ENCODE measurements at places on chromosomes 2 and 18. TPM values are rescaled to one million over a fixed set of nuclear protein-coding genes. Genes with fewer than 3 reads are reported as not detected.
A peak's percentile ranks its signal among the peaks of the same experiment; 100 is the strongest.

Gene RBFA
- 21.7 TPM for total RNA-seq

Gene PDCD1
- total RNA-seq, result 0.92 TPM

Gene UPP2
- not detected for total RNA-seq

Gene ADD2
- 0.41 TPM for total RNA-seq

DNA sequence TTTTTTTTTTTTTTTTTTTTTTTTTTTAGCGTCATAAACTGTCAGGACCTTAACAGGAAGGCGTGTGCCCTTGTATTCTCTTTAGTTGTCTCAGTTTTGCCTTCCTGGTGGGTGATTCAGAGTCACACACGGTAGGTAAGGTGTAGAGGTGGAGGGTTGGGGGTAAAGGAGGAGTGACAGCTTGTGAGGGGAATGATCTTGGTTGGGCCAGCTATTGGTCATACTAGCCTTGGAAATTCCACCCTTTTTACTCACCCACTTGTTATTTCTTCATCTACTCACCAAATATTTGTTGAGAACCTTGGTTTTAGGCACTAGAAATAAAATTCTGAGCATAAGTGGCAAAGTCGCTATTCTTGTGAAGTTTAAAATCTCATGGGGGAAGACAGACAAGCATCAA is 22.2 kb downstream of the SMIM21 start:
- H3K27ac ChIP-seq, result no peak overlapping the region
- no peaks in the 10 kb centered on the region for H3K4me1 ChIP-seq
- DNase-seq, result no peak
- H3K4me3 ChIP-seq, result no peak overlapping the region
- H3K36me3 ChIP-seq, result no peaks in the 10 kb centered on the region

DNA sequence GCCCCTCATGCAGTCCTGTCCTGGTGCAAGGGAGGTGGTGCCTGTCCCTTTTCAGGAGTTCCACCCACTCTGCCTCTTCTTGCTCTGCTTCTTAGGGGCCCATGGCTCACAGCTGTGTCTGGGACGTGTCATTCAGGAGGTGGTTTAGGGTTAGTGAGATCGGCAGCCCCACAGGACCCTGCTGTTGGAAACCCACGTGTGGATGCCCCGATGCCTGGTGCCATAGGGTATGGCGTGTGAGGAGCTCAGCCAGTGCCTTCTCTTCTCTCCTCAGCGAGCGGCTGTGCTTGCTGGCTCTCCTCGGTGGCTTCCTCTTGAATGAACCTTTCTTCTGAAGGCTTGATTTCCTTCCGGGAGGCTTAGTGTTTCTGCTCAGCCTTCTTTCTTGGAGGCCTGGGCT is 55.2 kb downstream of the LDLRAD4 start:
- no peaks in the 10 kb centered on the region for H3K27me3 ChIP-seq
- DNase-seq, result no peak
- peaks cover 39% of the 10 kb centered on the region for H3K4me1 ChIP-seq

DNA sequence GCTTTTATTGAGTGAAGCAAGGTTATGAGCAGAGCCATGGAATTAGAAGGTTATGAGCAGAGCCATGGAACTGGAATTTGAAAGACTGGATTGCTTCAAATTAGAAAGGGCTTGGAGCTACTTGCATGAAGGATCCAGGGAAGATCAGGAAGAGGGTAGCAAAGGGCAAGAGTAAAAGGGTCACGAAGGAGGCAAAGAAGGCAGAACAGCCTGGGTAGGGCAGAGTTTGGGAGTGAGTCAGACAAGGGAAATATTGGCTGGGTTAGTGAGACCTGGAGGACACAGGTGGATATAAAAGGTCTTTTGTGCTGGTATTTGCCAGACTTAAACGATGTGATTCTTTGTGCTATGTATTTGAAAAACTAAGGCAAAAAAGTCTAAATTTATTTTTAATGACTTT is 65.0 kb downstream of the SEMA4F start:
- H3K36me3 ChIP-seq, result no peaks in the 10 kb centered on the region
- H3K27me3 ChIP-seq, result no peaks in the 10 kb centered on the region
- no peak overlapping the region for H3K4me3 ChIP-seq
- H3K4me1 ChIP-seq, result peaks cover 15% of the 10 kb centered on the region
- no peak for DNase-seq
- no peak overlapping the region for H3K27ac ChIP-seq

DNA sequence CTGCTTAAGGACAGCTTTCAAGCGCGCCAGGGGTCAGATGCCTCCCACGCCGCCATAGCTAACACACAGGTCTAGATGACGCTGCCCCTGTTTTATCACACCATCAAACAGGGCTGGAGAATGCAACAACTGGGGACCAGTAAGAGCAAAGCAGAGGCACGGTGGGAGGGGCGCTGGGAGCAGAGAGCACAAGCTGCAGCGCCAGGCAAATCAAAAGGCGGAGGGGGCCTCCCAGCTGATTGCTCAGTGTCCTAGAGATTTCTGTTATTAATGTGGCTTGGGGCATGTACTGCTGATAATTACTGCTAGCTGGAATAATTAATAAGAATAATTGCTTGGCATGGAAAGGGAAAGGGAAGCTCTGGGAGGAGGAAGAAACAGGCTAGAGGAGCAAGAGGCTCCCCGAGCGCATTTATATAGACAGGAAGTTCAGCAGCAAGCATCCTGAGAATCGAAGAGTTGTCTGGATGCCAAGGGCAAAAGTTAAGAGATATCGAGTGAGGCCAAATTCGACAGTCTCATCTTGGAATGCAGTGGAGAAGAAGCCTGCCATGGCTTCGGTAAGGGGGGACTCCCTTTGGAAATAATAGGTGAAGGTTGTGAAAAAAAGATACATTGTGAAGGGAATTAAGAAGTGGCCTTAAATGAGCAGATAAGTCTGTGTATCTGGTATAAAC is 104.5 kb upstream of the ZNF521 start:
- no peaks in the 10 kb centered on the region for H3K27me3 ChIP-seq
- H3K27ac ChIP-seq, result no peak overlapping the region
- no peaks in the 10 kb centered on the region for H3K36me3 ChIP-seq
- no peak for DNase-seq

GRCh38 chr2:19676770-19677169 is 225.0 kb downstream of the TTC32 start:
- no peaks in the 10 kb centered on the region for H3K36me3 ChIP-seq
- no peak overlapping the region for H3K27ac ChIP-seq
- no peak for DNase-seq
- H3K4me3 ChIP-seq, result no peak overlapping the region

DNA sequence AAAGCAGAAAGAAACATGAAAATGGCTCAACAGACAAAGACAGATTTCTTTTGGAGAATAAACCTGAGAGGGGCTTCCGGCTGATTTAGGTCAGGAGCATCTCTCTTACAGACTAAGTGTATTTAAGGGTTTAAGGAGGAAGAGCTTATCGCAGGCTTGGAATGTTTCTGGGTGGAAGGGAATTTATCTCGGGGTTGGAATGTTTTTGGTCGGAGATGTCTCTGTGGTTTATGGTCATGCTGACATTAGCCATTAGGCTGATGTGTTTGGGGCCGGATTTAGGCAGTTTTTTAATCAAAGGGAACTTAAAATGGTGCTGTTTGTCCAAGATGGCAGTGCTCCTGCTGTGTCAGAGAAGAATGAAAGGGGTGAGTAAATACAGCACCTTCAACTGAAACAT is 14.4 kb upstream of the PSMA8 start:
- H3K27me3 ChIP-seq, result no peaks in the 10 kb centered on the region
- H3K4me3 ChIP-seq, result no peak overlapping the region
- H3K36me3 ChIP-seq, result no peaks in the 10 kb centered on the region
- DNase-seq, result no peak
- no peaks in the 10 kb centered on the region for H3K4me1 ChIP-seq

DNA sequence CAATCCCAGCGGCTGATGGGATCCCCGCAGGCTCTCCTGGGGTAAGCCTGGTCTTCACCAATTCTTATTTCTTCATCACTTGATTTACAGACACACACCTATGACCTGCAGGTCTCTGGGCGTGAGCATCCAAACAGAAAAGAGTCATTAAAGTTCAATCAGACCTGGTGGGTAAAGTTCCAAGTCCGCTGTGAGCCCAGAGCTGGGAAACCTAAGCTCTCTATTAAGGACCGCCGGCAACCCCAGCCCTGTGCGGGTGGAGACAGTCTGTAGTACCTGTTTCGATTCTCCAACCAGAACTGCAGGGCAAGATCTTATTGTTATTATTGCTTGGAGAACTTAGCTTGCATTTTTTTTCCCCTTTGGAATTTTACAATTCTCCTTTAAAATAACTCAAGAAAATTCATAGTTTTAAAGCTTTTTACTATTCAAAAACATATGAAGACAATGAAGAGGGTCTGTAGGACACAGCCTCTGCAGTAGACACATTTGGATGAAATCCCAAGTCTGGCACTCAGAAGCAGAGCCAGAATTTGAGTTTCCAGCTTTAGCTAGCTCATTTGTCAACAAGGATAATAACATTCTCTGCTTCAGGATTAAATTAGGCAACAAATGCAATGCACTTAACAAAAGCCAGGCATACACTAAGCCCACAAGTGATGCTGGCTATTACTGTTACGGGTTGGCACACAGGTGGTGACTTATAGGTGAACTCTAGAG is 376.4 kb downstream of the INSIG2 start:
- H3K4me1 ChIP-seq, result no peaks in the 10 kb centered on the region
- H3K27ac ChIP-seq, result no peak overlapping the region
- DNase-seq, result no peak
- no peaks in the 10 kb centered on the region for H3K27me3 ChIP-seq
- no peaks in the 10 kb centered on the region for H3K36me3 ChIP-seq

- H3K4me3 ChIP-seq, result no peak overlapping the region
- DNase-seq, result no peak
- H3K36me3 ChIP-seq, result no peaks in the 10 kb centered on the region
These were observed 378.7 kb downstream of the PARD3B start for GRCh38 chr2:204923957-204924356.

- no peak for DNase-seq
- no peak overlapping the region for H3K4me3 ChIP-seq
- H3K36me3 ChIP-seq, result no peaks in the 10 kb centered on the region
- no peak overlapping the region for H3K27ac ChIP-seq
These were observed 323.2 kb downstream of the OSR1 start for GRCh38 chr2:19035238-19035637.

GRCh38 chr2:7530001-7530400 is 612.8 kb downstream of the RNF144A start:
- H3K4me3 ChIP-seq, result no peak overlapping the region
- DNase-seq, result no peak
- no peak overlapping the region for H3K27ac ChIP-seq
- H3K4me1 ChIP-seq, result no peaks in the 10 kb centered on the region
- H3K27me3 ChIP-seq, result no peaks in the 10 kb centered on the region

DNA sequence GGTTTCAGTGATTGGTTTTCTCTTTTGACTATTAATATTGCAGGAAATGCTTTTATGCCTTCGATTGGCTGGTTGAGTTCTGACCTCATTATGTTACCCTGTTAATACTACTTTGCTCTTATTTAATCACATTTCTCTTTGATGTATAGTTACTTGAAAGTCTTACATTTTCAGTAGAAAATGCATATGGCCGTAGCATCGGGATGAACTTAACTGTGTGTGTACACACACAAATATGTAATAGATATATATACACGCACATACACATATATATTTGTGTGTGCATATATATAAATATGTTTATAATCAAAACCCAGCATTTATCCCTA is 1.6 kb downstream of the EPC2 start:
- peak overlapping the region; percentile 95 for H3K27ac ChIP-seq
- no peaks in the 10 kb centered on the region for H3K27me3 ChIP-seq
- H3K4me1 ChIP-seq, result peaks cover 32% of the 10 kb centered on the region

- DNase-seq, result no peak
- H3K4me3 ChIP-seq, result no peak overlapping the region
- H3K4me1 ChIP-seq, result no peaks in the 10 kb centered on the region
- no peaks in the 10 kb centered on the region for H3K36me3 ChIP-seq
- H3K27me3 ChIP-seq, result no peaks in the 10 kb centered on the region
These were observed 207.0 kb downstream of the HNMT start for GRCh38 chr2:138171244-138171643.

- peaks cover 4% of the 10 kb centered on the region for H3K4me1 ChIP-seq
- no peaks in the 10 kb centered on the region for H3K27me3 ChIP-seq
- no peak overlapping the region for H3K27ac ChIP-seq
- no peak for DNase-seq
- H3K36me3 ChIP-seq, result no peaks in the 10 kb centered on the region
These were observed 158.2 kb upstream of the CCDC150 start for GRCh38 chr2:196481324-196481697.

- no peak overlapping the region for H3K4me3 ChIP-seq
- no peaks in the 10 kb centered on the region for H3K27me3 ChIP-seq
- H3K4me1 ChIP-seq, result peaks cover 44% of the 10 kb centered on the region
- no peaks in the 10 kb centered on the region for H3K36me3 ChIP-seq
- DNase-seq, result no peak
These were observed 12.7 kb downstream of the INPP1 start for GRCh38 chr2:190355968-190356644.

- H3K27me3 ChIP-seq, result no peaks in the 10 kb centered on the region
- DNase-seq, result no peak
- H3K27ac ChIP-seq, result no peak overlapping the region
- H3K4me1 ChIP-seq, result no peaks in the 10 kb centered on the region
- H3K4me3 ChIP-seq, result no peak overlapping the region
These were observed 767.9 kb upstream of the ID2 start for GRCh38 chr2:7913974-7914373.

GRCh38 chr2:69306393-69306821 is 80.6 kb downstream of the GFPT1 start:
- H3K4me1 ChIP-seq, result peaks cover 24% of the 10 kb centered on the region
- no peak for DNase-seq
- H3K27ac ChIP-seq, result peak overlapping the region; percentile 92
- no peaks in the 10 kb centered on the region for H3K27me3 ChIP-seq

- H3K4me3 ChIP-seq, result no peak overlapping the region
- no peaks in the 10 kb centered on the region for H3K27me3 ChIP-seq
- no peak overlapping the region for H3K27ac ChIP-seq
- H3K36me3 ChIP-seq, result no peaks in the 10 kb centered on the region
- peaks cover 8% of the 10 kb centered on the region for H3K4me1 ChIP-seq
These were observed 22.4 kb downstream of the MAL start for GRCh38 chr2:95047629-95048510.

GRCh38 chr18:7616661-7617060 is 49.5 kb downstream of the PTPRM start:
- no peak for DNase-seq
- H3K27ac ChIP-seq, result peak overlapping the region; percentile 2
- no peaks in the 10 kb centered on the region for H3K27me3 ChIP-seq
- no peak overlapping the region for H3K4me3 ChIP-seq

GRCh38 chr18:63951302-63951705 is 2.2 kb downstream of the HMSD start:
- H3K4me1 ChIP-seq, result peaks cover 13% of the 10 kb centered on the region
- no peaks in the 10 kb centered on the region for H3K36me3 ChIP-seq
- no peak overlapping the region for H3K4me3 ChIP-seq
- H3K27ac ChIP-seq, result no peak overlapping the region

GRCh38 chr18:46013484-46014189 is 46.5 kb upstream of the EPG5 start:
- no peak overlapping the region for H3K27ac ChIP-seq
- no peaks in the 10 kb centered on the region for H3K4me1 ChIP-seq
- no peaks in the 10 kb centered on the region for H3K27me3 ChIP-seq
- no peak for DNase-seq
- H3K36me3 ChIP-seq, result no peaks in the 10 kb centered on the region

GRCh38 chr2:234304950-234305349 is 191.9 kb downstream of the ARL4C start:
- H3K27ac ChIP-seq, result no peak overlapping the region
- H3K27me3 ChIP-seq, result no peaks in the 10 kb centered on the region
- no peaks in the 10 kb centered on the region for H3K4me1 ChIP-seq
- no peak for DNase-seq
- no peak overlapping the region for H3K4me3 ChIP-seq

GRCh38 chr2:232779465-232779864 is 3.1 kb upstream of the KCNJ13 start:
- no peaks in the 10 kb centered on the region for H3K27me3 ChIP-seq
- H3K27ac ChIP-seq, result no peak overlapping the region
- no peak overlapping the region for H3K4me3 ChIP-seq
- H3K36me3 ChIP-seq, result no peaks in the 10 kb centered on the region
- peaks cover 8% of the 10 kb centered on the region for H3K4me1 ChIP-seq
